ENCODE measurements at places on chromosomes 12 and 14. TPM values are rescaled to one million over a fixed set of nuclear protein-coding genes. Genes with fewer than 3 reads are reported as not detected.

GRCh38 chr14:69318241-69318640 lies 58.3 kb downstream of the GALNT16 start:
- peaks cover 6% of the 10 kb centered on the region for H3K4me1 ChIP-seq
- no peak overlapping the region for H3K27ac ChIP-seq
- H3K27me3 ChIP-seq: no peaks in the 10 kb centered on the region
- H3K4me3 ChIP-seq: no peak overlapping the region

GRCh38 chr12:106341086-106341877 lies 16.3 kb upstream of the POLR3B start:
- peaks cover 58% of the 10 kb centered on the region for H3K36me3 ChIP-seq
- peak overlapping the region; percentile 73 for H3K27ac ChIP-seq
- H3K4me1 ChIP-seq: peaks cover 30% of the 10 kb centered on the region

GRCh38 chr12:69464428-69464827 lies 5.8 kb upstream of the FRS2 start:
- no peaks in the 10 kb centered on the region for H3K27me3 ChIP-seq
- no peak overlapping the region for H3K4me3 ChIP-seq
- no peak for DNase-seq

- H3K36me3 ChIP-seq: peaks cover 5% of the 10 kb centered on the region
- peaks cover 26% of the 10 kb centered on the region for H3K4me1 ChIP-seq
- peak overlapping the region; percentile 65 for H3K4me3 ChIP-seq
- DNase-seq: peak; percentile 70
Observed at GRCh38 chr14:31206536-31207286, 882 bp downstream of the HECTD1 start.

- H3K36me3 ChIP-seq: no peaks in the 10 kb centered on the region
- H3K27ac ChIP-seq: peak overlapping the region; percentile 14
- H3K4me3 ChIP-seq: no peak overlapping the region
- no peaks in the 10 kb centered on the region for H3K27me3 ChIP-seq
- peak; percentile 50 for DNase-seq
- peaks cover 17% of the 10 kb centered on the region for H3K4me1 ChIP-seq
Observed at GRCh38 chr14:100406505-100407131, 83.5 kb downstream of the SLC25A47 start.

DNA sequence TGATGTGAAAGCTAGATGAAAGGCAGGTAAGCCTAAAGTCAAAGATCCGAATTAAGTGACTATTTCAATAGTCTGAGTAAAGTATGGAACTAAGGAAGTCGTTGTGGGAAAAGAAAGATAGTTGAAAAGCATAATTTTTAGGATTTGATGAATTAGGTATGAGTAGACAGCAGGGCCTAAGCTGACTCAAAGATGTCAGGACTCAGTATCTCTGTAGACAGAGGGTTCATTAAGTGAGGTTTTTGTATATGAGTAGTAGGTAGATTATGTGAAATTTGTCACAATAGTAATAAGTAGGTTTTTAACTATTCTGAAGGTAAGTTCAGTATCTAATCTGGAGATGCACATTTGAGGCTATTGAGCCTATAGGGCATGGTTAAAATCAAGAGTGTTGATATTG lies 196.4 kb downstream of the RASSF9 start:
- DNase-seq: no peak
- no peaks in the 10 kb centered on the region for H3K27me3 ChIP-seq
- no peaks in the 10 kb centered on the region for H3K36me3 ChIP-seq
- no peaks in the 10 kb centered on the region for H3K4me1 ChIP-seq

DNA sequence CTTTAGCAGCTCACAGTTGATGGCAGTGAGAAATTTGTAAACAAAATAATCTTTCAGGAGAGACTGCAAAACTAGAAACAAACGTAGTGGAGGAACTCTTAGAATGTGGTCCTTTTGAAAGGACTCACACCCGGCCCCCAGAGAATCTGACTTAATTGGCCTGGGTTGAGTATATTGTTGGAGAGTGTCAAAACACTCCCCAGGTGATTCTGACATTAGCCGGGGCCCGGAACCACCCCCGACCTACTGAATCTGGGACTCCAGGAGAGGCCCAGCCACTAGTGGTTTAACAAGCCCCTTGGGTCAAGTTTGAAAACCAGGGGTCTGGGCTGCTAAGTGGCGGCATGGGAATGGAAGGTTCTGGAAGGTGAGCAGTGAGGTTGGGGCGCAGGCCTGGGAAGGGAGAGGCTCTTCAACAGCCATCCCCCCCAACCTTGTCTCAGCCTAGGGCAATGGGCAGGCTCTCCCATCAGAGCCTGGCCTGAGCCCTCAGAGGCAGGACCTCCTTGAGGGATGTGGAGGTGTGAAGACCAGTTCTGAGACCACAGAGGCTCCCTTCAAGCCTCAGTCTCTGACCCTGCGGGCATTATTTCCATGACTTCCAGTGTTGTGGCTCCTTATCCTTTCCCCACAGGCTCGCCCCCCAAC lies 1.1 kb upstream of the ELK3 start:
- no peaks in the 10 kb centered on the region for H3K27me3 ChIP-seq
- no peak for DNase-seq
- no peak overlapping the region for H3K4me3 ChIP-seq

DNA sequence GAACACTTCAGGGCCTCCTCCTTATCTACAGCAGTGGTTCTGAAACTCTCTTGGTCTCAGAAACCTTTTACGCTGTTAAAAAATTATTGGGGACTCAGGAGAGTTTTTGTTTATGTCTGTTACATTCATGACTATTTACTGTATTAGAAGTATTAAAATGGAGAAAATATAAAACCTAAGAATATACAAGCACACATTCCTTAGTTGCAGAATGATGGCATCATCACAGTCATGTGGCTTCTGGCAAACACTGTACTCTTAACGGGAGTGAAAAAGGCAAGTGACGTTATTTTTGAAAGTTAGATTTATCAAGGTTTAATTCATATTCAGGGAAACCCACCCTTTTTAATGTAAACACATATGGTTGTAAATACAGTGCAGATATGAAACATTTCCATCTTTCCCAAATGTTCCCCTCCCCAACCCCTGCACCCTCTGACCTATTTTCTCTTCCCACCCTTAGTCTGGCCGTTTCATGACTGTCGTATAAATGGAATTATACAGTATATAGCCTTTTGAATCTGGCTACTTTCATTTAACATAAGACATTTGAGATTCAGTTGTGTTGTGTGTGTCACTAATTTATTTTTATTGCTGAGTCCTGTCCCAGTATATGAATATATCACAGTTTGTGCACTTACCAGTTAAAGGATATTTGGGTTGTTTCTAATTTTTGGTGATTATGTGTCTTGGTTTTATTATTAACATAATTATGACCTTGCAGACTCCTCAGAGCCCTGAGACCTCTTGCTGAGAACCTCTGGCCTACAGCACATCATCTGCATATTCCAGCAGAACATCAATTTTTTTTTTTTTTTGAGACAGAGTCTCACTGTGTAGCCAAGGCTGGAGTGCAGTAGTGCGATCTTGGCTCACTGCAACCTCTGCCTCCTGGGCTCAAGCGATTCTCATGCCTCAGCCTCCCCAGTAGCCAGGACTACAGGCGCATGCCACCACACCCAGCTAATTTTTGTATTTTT lies 457.0 kb downstream of the PCNX1 start:
- no peak overlapping the region for H3K4me3 ChIP-seq
- no peaks in the 10 kb centered on the region for H3K27me3 ChIP-seq
- H3K36me3 ChIP-seq: no peaks in the 10 kb centered on the region
- peaks cover 6% of the 10 kb centered on the region for H3K4me1 ChIP-seq

- peaks cover 3% of the 10 kb centered on the region for H3K36me3 ChIP-seq
- H3K4me3 ChIP-seq: no peak overlapping the region
- H3K4me1 ChIP-seq: peaks cover 8% of the 10 kb centered on the region
Observed at GRCh38 chr14:67571991-67572323, 28.1 kb downstream of the PIGH start.

DNA sequence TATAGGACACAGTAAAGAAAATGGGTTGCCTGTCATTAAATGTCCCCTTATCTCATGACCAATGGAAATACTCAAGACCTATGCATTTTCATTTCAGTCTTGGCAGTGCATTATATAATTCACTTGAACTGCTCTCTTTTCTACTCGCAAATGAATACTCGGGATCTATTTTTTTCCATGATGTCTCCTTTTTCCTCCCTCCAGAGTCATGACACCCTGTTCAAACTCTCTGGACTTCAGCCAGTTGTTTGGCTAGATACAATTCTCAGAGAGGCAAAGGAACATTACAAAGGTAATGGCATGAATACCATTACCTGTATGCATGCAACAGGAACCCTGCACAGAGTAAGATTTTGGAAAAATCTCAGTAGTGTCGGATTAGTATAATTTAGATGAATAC lies 130.9 kb downstream of the GPR135 start:
- H3K36me3 ChIP-seq: peaks cover 16% of the 10 kb centered on the region
- peaks cover 5% of the 10 kb centered on the region for H3K4me1 ChIP-seq
- no peak overlapping the region for H3K4me3 ChIP-seq
- H3K27ac ChIP-seq: peak overlapping the region; percentile 82
- DNase-seq: no peak

- H3K27ac ChIP-seq: no peak overlapping the region
- no peaks in the 10 kb centered on the region for H3K4me1 ChIP-seq
- H3K4me3 ChIP-seq: no peak overlapping the region
- H3K27me3 ChIP-seq: no peaks in the 10 kb centered on the region
- DNase-seq: no peak
- no peaks in the 10 kb centered on the region for H3K36me3 ChIP-seq
Observed at GRCh38 chr12:104257913-104258472, 42.4 kb downstream of the TXNRD1 start.

DNA sequence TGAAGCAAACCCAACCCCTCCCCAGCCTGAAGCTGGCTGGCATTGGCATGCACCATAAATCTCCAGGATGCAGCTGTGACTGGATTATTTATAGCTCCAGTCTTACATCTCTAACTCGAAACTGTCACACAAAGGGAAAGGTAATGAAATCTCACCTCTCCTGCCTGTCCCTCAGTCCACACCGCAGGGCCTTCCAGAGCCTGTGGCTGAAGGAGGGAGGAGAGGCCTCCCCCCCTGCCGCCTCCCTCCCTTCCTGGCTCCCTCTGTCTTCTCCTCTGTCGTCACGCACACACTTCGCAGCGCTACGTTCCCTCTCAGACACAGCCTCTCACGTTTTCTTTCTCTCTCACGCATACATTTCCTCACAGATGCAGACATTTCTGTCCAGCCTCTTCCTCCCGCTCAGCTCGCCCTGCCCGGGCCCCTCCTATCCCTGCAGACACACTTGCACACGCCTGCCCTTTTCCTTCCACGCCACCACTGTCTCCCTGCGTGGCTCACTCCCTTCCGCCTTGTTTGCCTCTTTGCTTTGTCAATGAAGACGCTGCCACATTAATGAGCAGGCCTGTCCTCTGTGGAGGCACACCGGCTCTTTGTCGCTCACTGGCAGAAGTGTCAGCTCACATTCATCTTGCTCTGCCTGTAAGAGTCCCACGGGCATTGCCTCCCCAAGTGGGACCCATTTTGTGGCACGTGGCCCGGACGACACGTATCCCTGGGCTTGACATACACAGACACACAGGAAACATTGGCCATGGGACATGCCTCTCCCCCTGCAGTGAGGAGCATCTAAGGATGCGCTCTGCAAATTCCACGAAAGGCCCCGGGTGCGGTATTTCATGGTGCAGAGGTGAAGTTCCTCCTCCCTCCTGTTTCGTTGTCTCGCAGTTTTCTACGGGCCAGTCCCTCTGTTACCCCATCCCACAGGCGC lies 27.9 kb downstream of the IRF2BPL start:
- peaks cover 78% of the 10 kb centered on the region for H3K4me1 ChIP-seq
- H3K36me3 ChIP-seq: no peaks in the 10 kb centered on the region
- H3K27ac ChIP-seq: peak overlapping the region; percentile 81
- peak; percentile 89 for DNase-seq
- H3K27me3 ChIP-seq: no peaks in the 10 kb centered on the region
- peak overlapping the region; percentile 9 for H3K4me3 ChIP-seq

DNA sequence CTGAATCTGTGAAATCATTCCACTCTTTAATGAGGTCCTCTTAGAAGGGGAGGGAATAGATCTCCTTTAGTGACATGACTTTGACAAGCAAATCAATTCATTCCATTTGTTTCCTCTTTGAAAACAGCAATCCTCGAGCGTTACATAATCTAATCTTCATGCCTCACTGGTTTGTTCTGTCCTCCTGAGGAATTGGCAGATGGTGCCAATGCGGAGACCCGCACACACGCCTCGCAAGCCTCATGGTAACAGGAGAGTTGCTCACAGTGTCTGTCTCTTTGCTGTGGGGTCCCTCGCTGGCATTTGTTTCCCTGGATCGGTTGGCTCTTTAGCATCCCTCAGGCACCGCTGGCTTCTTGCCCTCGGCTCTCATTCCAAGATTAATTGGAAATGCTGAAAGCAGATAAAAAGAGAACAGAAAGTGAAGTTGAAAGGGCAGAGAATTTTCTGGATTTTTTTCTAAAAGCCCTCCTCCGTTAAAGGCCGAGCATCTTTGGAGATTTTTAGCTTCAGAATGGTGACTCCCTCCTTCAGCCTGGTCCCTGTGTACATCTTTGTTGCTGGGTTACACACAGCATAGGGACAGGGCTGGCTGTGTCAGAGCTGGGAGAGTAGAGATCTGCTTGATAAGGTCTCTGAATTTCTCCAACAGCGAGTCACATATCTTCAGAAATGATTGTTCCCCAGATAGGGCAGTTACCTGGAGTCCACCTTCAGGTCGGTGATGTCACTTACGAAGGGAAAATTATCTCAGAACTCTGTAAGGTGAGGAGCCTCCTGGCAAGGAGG lies 10.1 kb upstream of the CABP1 start:
- no peaks in the 10 kb centered on the region for H3K27me3 ChIP-seq
- no peaks in the 10 kb centered on the region for H3K36me3 ChIP-seq
- no peak overlapping the region for H3K4me3 ChIP-seq
- DNase-seq: no peak

GRCh38 chr12:105427883-105428282 lies 97.4 kb downstream of the C12orf75 start:
- H3K4me3 ChIP-seq: no peak overlapping the region
- H3K27ac ChIP-seq: no peak overlapping the region
- no peaks in the 10 kb centered on the region for H3K4me1 ChIP-seq
- no peaks in the 10 kb centered on the region for H3K36me3 ChIP-seq
- no peak for DNase-seq

DNA sequence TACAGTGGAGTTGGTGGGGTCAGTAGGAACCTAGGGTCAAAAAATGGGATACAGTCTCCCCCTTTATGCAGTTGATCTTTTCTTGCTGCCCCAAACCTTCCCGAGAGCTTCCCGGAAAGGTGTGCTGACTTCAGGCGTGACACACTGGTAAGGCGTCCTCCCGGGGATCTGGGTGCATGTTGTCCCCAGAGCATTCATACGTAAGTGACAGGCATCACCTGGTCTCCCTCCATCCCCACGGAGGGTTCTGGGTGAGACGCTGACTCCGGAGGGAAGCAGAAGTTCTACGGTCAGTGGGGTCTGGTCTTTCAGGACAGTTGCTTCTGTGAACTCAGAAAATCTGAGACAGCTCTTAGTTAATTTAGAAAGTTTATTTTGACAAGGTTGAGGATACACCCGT lies 159.6 kb upstream of the RTL1 start:
- no peaks in the 10 kb centered on the region for H3K27me3 ChIP-seq
- no peak overlapping the region for H3K4me3 ChIP-seq
- no peaks in the 10 kb centered on the region for H3K36me3 ChIP-seq
- H3K4me1 ChIP-seq: no peaks in the 10 kb centered on the region

- peak overlapping the region; percentile 57 for H3K27ac ChIP-seq
- peak; percentile 63 for DNase-seq
- H3K27me3 ChIP-seq: no peaks in the 10 kb centered on the region
- no peaks in the 10 kb centered on the region for H3K36me3 ChIP-seq
- H3K4me1 ChIP-seq: no peaks in the 10 kb centered on the region
Observed at GRCh38 chr12:28242496-28243309, 52.4 kb downstream of the CCDC91 start.

CCDC38 gene
- not detected for total RNA-seq

TAS2R7 gene
- not detected for total RNA-seq

SOAT2 gene
- not detected for total RNA-seq

HVCN1 gene
- total RNA-seq: not detected

RGS6 gene
- total RNA-seq: 18.0 TPM

VAMP1 gene
- total RNA-seq: 10.8 TPM

KIF26A gene
- total RNA-seq: 2.8 TPM

NUMB gene
- 129 TPM for total RNA-seq

NRL gene
- not detected for total RNA-seq
